ENCODE measurements at places on chromosomes 1 and 21.

- DNase-seq = peak; percentile 15
Measured at GRCh38 chr1:179310291-179310690, 16.7 kb downstream of the SOAT1 start.

- no peak for DNase-seq
Measured at GRCh38 chr1:113993072-113993471, 13.8 kb downstream of the OLFML3 start.

- no peak for DNase-seq
Measured at GRCh38 chr1:202854787-202855186, 34.2 kb downstream of the RABIF start.

DNA sequence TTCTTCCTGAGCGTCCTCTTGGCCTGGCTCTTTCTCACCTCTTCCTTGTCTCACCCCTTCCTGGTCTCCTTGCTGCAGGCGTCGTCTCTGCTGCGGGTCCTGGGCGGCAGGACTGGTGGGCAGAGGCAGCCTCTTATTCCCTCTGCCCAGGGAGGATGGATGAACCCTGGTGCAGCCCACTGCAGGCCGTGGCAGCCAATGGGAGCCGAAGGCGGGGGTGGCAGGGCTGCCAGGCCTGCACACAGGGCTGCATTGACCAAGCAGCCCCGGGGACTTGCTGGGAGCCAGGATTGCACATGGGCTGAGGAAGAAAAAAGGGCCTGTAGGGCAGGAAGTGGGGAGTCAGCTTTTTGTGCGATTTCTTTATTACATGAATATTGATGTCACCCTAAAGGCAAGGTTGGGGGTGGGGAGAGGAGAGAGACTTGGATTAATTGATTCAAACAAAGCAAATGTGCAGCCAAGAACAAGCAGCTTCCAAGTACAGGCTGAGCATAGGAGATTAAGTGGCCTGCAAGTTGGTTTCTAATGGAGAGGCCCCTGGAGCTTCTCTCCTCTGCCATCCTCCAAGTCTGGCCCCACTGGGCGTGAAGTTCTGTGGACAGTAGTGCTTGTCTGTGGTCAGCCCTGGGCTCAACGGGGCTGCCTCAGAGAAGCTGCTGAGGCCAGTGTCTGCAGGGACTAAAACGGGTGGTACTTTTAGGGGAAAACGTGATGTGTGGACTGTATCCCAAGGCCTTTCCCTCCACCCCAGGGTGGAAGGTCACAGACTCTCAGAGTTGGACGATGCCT, at the start of gene S100B:
S100B (minus strand) TSS at position 108 of the 792 bp plus-strand sequence. CDS start 2,667 bp downstream, outside the sequence.
- no peak for DNase-seq

GRCh38 chr1:102296116-102296515, 299.4 kb upstream of the OLFM3 start:
- DNase-seq = no peak

GRCh38 chr1:89633248-89633799, 404 bp downstream of the LRRC8C start:
- DNase-seq = peak; percentile 71

DNA sequence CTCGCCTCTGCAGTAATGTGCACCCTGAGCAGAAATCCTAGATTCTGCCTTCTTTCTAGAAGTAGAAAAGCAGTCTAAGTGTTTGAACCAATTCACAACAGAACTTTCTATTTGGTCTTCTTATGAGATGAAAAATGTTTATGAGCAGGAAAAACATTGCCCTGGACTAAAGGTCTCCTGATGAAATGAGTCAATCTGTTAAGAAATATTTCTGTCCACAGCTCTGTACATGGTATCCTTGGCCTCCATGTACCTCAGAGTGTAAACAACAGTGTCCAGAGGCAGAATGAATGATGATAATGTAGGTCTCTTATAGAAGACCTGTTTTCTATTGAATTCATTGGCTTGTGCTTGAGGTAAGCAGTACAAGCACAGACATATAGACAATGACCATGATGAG, 6.2 kb upstream of the APCS start:
- DNase-seq = no peak
